Left ventricle myocardium inferior (tissue), 1 donor: ENCODE measurements at places on chromosomes 4 and X. TPM values are rescaled to one million over a fixed set of nuclear protein-coding genes. Genes with fewer than 3 reads are reported as not detected.

Gene DGAT2L6
- total RNA-seq, result not detected

Gene P2RY8
- 1.9 TPM for total RNA-seq

Gene DCX
- 0.05 TPM for total RNA-seq

Gene RHOXF1
- total RNA-seq, result not detected

Gene MUC7
- total RNA-seq, result not detected

Gene ZNF157
- total RNA-seq, result not detected

Gene PAGE4
- not detected for total RNA-seq

Gene GAGE2A
- not detected for total RNA-seq

Gene PRDM5
- 12.2 TPM for total RNA-seq

Gene ADRA2C
- 4.5 TPM for total RNA-seq

Gene MAMLD1
- total RNA-seq, result 1.8 TPM

Gene WDR17
- 0.38 TPM for total RNA-seq

Gene LRCH2
- total RNA-seq, result 1.0 TPM

Gene GPR34
- 6.2 TPM for total RNA-seq

- DNase-seq, result no peak
Observed at GRCh38 chr4:147723326-147723725, 8.6 kb upstream of the ARHGAP10 start.

GRCh38 chr4:172858731-172859230 is 309.8 kb upstream of the GALNT7 start:
- DNase-seq, result no peak

- no peak for DNase-seq
Observed at GRCh38 chr4:78525559-78525958, 26.0 kb upstream of the ANXA3 start.

DNA sequence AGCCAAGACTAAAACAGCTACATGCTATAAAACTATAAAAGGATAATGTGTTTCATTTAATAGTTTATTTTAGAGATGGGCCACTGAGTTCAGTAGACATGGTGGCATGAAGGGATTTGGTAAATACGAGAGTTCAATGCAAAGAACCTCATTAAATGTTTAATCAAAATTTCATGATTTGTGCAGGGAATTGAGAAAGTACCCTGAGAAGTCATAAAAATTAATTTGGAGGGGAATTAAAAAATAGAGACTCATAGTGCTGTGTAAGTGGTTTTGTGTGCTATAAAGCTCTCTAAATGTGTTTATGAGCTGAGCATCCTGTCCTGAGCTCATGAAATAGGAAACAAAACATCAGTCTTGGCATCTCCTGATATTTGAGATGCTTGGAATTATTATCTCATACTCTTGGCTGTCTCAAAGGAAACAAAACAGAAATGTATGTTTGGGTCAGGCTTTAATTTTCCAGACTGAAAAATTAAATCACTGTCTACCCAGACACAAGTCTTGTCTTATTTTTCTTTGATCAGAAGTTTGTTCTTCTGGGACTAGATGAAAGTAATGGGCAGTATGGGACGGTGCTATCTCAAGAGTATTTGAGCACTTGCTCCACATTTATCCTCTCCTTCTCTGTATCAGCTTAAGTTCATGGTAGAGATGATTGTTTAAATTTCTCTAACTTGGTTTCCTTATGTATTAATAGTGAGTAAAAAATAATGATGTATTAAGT is 38.0 kb upstream of the EMCN start:
- no peak for DNase-seq

DNA sequence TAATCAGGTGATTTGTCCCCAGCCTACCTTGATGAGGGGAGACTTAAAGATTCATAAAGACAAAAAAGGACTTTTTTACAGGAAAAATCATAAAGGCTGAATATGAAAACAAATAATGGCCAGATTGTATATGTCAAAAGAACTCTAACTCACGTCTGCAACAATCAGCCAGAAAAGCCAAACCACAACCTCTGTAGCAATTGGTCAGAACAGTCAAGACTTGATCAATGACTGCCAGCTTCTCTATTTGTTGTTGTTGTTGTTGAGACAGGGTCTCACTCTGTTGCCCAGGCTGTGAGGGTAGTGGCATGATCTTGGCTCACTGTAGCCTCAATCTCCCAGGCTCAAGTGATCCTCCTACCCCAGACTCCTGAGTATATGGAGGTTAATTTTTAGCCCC is 35.9 kb upstream of the PPA2 start:
- no peak for DNase-seq

- no peak for DNase-seq
Observed at GRCh38 chrX:105773801-105774200, 48.5 kb upstream of the NRK start.

GRCh38 chrX:134600714-134601113 is 57.6 kb downstream of the PLAC1 start:
- DNase-seq, result no peak

GRCh38 chrX:8237718-8238117 is 66.7 kb upstream of the VCX2 start:
- DNase-seq, result no peak

GRCh38 chr4:11424856-11425255 is 3.8 kb downstream of the HS3ST1 start:
- no peak for DNase-seq

DNA sequence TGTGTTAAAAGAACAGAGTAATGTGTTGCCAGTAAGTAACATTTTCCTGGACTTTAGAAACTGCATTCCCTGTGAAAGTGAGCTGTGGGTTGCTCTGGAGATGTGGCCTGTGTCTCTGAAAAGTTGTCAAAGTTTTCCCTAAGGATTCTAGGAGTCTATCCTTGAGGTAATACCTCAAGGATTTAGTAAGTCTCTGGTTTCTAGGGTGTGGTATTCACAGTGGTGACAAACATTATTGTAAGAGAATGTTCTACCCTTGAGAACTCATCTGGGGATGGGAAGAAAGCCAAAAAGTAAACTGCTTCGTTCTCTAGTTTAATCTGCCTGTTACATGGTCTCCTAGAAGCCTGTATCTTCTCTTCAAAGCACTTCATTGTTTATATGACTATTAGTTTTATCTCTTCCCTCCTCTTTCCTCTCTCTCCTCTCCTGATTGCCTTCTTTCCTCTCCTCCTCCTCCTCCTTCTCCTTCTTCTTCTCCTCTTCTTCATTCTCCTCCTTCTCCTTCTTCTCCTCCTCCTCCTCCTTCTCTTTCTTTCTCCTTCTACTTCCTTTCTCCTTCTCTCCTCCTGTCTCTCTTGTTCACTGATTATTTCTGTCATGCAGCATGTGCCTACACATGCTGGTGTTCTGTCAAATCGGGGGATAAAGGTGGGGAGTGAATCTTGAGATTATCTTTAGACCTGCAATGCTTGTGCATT is 321.3 kb downstream of the PTTG2 start:
- DNase-seq, result no peak

GRCh38 chr4:64682946-64683345 is 273.7 kb upstream of the TECRL start:
- no peak for DNase-seq

DNA sequence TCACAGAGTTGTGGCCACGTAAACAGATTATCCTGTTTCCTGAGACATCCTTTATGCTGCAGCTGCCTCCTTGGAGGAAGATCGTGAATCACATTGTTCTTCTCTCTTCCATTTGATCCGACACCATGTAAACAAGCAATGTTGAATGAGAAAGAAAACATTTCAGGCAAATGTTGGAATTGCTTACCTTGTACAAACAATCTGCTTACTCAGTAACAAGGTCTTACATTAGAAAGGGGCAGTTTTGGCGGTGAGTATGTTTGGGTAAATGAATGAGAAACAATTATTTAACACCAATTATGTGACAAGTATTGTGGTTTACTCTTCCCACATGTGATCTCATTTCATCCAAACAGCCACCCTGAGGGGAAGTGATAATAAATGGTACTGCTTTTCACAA is 637.8 kb downstream of the RAB28 start:
- DNase-seq, result no peak

DNA sequence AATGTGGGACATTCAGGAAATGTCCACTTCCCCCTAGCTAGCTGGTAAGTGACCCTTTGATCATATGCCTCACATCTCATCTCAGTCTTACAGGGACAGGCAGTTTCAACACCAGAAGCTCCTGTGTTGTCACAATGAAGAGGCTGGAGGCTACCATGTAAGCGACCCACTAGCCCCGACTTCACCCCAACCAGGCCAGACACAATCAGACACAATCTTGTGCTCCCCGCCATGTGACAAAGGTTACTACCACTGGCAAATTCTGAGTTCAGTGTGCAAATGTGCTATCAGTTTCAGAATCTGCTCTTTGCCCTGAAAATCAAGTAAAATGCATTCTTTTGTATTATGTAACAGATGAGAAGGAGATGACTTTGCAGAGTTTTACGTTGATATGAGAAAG is 56.9 kb upstream of the STS start:
- no peak for DNase-seq

- no peak for DNase-seq
Observed at GRCh38 chrX:97145934-97146333, 262.2 kb downstream of the RPA4 start.

- no peak for DNase-seq
Observed at GRCh38 chrX:39576041-39576872, 521.5 kb downstream of the BCOR start.

DNA sequence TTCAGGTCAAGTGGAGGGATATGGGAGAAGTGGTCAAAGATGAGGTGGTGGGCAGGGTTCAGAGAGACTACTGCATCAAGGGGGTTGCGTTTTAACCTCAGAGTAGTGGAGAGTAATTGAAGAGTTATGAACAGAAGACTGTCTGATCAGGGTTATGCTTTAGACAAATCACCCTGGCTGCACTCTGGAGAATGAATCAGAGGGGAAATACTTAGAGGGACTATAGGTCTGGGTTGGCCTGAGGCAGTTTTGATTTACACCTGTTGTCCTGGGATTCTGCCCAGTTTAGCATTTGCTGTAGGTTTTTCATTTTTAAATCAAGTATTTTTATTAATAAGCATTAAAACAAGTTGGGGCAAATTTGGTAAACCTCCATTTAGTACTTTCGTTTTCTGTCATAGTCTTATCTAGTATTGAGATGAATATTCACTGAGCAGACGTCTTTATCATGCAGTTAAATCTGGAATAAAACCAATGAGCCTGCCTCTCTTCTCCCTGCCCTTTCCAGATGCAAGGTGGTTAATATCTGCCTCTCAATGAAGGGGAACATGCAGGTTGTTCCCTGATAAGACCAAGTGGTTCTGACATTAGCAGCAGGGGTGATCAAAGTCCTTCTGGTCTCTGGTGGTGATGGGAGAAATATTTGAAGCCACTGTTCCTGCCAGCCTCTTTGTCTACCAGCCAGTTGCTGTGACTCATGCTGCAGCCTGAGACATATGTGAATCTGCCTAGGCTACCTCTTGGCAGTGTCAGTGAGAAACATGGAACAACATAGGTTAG is 116.0 kb upstream of the RPS6KA3 start:
- DNase-seq, result no peak

GRCh38 chr4:41476310-41476885 is 61.6 kb upstream of the LIMCH1 start:
- DNase-seq, result no peak

- DNase-seq, result no peak
Observed at GRCh38 chr4:2274320-2275043, 12.6 kb upstream of the MXD4 start.

DNA sequence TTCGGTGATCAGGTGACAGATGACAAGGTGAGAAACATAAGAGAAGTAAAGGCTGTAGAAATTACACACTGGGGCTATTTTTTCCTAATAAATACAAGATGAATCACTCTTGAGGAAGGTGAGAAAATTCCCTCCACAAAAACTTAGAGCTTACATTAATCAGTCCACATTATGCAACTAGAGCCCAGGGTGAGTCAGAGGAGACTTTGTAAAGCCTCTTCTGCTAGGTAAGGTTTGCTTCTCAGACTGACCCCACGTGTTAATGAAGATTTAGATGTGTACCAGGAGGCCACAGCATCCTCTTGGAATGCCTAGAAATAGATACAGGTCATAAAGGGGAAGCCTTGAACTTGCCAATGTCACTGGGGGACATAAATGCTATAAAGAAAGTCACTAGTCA is 396.0 kb upstream of the SMIM31 start:
- no peak for DNase-seq

GRCh38 chr4:7044137-7044930 is 1.2 kb downstream of the TADA2B start:
- DNase-seq, result no peak

DNA sequence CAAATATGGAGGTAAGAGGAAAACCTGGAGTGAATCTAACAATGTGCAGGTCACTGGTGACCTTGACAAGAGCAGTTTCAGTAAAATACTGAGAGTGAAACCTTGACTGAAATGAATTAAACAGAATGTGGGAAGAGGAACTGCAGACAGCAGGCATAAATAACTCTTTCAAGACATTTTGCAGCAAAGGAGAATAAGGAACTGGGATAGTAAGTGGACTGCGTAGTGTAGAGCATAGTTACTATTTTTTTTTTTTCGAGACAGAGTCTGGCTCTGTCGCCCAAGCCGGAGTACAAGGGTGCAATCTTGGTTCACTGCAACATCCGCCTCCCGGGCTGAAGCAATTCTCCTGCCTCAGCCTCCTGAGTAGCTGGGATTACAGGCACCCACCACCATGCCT is 24.0 kb downstream of the RBMX start:
- no peak for DNase-seq

- no peak for DNase-seq
Observed at GRCh38 chr4:186368281-186368680, 102.3 kb downstream of the F11 start.
